H9 (cell line): ENCODE measurements at places on chromosomes 16 and 17. TPM values are rescaled to one million over a fixed set of nuclear protein-coding genes. Genes with fewer than 3 reads are reported as not detected.

DNA sequence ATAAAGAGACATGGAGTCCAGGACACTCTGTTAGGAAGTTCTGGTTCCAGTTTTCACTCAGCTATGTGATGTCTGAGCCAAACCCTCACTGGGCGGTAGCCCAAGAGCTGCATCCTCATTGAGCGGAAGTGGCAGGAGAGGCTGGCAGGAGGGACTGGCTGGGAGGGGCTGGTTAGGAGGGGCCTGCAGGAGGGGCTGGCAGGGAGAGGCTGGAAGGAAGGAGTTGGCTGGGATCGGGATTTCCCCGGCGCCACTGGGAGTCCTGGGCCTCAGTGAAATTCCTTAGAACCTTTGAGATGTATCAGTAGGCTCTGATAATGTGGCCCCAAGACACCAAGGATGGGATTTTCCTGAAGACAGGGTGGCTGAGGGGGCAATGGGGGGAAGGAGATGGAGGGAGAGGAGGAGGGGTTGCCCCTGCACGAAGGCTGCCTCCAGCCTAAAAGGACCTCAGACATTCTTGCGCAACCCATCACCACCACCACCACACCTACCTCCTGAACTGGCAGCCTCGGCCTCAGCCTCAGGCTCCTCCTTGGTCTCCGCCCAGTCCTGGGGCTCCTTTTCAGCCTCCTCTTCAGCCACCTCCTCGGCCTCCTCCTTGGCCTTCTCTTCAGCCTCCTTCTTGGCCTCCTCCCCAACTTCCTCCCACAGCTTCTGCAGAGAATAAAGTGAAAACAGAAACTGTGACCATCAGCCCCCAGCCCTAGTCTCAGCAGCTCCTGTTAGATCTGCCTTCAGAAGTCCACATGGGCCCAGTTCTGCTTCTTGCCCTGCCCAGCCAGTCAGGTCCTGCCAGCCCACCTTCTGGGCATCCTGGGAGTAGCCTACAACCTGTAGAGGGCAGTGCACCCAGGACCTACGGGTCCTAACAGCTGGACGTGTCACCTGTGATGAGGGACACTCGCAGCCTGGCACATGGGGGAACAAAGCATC, 31.7 kb downstream of the CNGB1 start:
- DNase-seq, result no peak

Gene ABI3
- 2.1 and 2.4 TPM in 2 replicates for total RNA-seq

DNA sequence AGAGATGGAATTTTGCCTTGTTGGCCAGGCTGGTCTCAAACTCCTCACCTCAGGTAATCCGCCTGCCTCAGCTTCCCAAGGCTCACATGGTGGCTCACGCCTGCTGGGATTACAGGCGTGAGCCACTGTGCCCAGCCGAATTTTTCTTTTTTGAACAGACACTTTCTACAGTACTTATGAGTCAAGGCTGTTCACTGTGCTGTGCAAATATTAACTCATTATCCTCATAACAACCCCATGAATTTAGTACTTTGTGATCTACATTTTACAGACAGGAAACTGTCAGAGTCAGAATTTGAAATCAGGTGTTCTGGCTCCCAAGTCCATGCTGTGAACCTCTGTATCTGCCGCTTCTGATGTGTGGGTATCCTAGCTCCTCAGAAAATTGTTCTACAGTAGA, 25.7 kb upstream of the RASL10B start:
- no peak for DNase-seq

DNA sequence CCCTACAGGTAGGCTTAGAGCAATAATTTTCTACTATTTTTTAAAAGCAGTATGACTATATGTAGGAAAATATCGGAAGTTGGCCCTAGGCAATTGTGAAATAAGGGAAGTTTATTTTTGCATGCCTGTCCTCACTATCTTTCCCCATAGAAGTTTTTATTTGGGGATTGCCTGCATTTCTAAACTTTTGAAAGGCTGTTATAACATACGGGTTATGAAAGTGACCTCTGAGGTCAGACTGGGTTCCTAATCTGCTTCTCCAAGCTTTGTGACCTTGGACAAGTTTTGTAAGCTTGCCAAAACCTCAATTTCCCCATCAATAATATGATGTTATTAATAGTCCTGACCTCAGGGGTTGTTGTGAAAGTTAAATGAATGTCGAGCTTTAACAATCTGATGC, 67.1 kb downstream of the ARHGAP44 start:
- no peak for DNase-seq

DNA sequence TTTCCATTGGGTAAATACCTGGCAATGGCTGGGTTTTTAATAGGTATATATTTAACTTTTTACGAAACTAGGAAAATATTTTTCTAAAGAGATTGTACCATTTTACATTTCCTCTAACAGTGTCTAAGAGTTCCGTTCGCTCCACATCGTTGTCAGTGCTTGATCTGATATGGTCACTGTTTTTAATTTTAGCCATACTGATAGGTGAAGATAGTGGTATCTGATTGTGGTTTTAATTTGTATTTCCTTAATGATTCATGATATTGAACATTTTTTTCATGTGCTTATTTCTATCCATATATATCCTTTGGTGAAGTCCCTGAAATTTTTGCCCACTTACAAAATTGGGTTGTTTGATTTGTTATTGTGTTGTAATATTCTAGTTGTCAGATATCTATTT, 117.7 kb downstream of the CHD9 start:
- DNase-seq, result no peak

Gene FAM20A
- total RNA-seq, result 33.5 and 34.4 TPM in 2 replicates

Gene OR2C1
- total RNA-seq, result not detected in 2 replicates
